ENCODE measurements at places on chromosomes 5 and 9.

DNA sequence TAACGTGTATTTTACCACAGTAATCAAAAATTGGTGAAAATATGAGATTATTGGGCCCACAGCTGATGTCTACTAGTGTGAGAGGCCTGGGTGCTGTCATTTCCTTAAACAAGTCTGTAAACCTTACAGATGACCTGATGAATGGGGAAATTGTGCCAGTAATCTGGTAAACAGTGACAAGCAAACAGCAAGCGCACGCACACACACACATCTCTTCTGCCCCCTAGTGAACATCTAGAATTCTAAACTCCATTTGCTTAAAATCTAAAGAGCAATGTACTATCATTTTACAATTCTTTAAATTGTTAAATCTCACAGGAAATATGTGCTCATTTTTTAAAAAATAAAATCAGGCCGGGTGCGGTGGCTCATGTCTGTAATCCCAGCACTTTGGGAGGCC is 7.5 kb upstream of the RAPGEF1 start:
- DNase-seq: peak; percentile 59

- DNase-seq: no peak
Observed at GRCh38 chr5:85096421-85096820, 711.7 kb upstream of the EDIL3 start.

- peak; percentile 10 for DNase-seq
Observed at GRCh38 chr5:170861917-170862766, at the start of gene RANBP17. Gene RANBP17 (plus strand): TSS chr5:170862018.

- DNase-seq: no peak
Observed at GRCh38 chr5:54518146-54518817, 723 bp downstream of the SNX18 start.

- DNase-seq: no peak
Observed at GRCh38 chr9:129283291-129283691, 105.2 kb upstream of the IER5L start.

GRCh38 chr9:137176302-137177182 is 4.7 kb upstream of the TMEM210 start:
- DNase-seq: no peak

DNA sequence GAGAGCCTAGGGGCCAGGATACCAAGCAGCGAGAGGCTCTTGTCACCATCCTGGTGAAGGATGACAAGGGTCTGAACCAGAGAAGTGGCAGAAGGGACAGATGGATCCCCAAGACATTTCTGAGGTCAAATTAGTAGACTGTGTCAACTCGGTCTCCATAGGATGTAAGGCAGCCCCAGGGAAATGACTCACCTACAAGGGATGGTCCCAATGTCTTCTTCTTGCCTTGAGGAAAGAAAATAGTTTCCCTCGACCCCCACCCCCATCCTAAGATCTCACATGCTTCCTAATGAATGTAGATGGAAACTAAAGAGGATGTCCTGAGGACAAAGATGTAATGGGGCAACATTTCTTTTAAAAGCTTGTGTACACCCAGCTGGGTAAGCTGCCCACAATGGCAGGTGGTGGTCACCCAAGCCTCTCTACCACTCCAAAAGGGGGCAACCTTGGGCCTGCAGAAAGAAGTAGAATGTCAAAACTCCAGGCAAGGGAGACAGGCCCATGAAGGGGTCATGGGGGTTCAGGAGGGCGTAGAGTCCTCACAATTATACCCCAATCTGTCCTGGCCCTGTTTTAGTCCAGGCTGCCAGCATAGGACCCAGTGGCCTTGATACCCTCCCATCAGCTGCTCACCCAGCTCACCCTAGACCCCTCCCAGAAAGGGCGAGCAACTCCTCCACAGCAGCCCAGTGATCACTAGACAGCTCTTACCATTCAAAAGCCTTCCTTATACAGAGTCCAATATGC is 187.4 kb downstream of the ACTL7B start:
- DNase-seq: no peak

Measured in pulmonary artery endothelial cell (primary cell).